Vagina (tissue), 2 donors: ENCODE measurements at places on chromosomes 5 and 9.

DNA sequence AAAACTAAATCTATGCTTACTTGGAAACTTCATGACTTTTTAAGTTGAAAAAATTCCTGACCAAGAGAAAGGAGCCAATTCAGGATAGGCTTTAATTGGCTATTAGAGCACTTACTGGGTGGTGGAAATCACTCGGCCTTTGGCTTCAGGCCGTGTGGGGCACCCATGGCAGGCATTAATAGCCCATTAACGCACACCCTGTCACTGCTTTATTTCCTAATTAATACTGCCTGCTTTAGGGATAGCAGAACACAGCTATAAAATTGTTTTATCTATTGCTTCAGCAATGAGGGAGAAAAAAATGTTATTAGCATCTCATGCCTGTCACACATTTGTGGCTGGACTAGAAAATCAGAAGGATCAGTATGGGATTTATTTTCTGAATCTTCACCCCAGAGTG lies 58.1 kb downstream of the PSAT1 start:
- no peaks in the 10 kb centered on the region for H3K36me3 ChIP-seq
- no peaks in the 10 kb centered on the region for H3K27me3 ChIP-seq
- H3K4me3 ChIP-seq, result no peak overlapping the region
- no peak for DNase-seq
- no peaks in the 10 kb centered on the region for H3K4me1 ChIP-seq
- no peak overlapping the region for H3K27ac ChIP-seq

DNA sequence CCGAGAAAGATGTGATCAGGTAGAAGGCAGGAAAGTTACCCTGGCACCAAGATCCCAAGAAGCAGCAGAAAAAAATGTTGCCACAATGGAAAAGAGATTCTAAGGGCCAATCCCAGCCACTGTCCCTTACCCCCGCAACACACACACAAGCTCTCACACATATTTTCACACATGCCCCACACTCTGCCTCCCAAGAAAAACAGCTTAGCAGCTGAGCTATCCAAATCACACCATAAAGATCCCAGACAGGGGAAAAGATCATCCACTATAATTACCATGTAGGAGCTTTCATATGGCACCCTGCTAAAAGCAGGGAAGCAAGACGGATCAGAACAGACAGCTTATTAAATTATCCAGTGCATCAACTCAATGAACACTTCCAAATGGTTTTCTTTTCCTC lies 143.4 kb downstream of the FAM114A2 start:
- H3K4me1 ChIP-seq, result no peaks in the 10 kb centered on the region
- H3K36me3 ChIP-seq, result no peaks in the 10 kb centered on the region
- H3K27ac ChIP-seq, result no peak overlapping the region

DNA sequence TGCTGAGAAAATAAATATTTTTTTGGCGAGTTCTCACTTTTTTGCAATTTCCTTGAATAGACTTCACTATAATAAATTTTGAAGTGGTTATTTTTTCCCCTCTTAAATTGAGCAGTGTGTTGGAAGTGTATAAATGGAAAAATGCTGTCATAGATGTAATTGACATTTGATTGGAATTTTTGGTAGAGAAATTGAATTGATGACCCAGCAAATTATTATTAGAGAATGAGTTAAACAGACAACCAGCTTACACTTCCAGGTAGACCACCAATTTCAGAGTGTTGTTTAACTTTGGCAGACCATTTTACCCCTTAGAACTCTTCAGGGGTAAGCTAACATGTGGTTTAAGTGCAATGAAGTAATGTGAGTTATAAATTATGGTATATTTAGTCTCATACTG lies 1.9 kb downstream of the FAF2 start:
- H3K4me3 ChIP-seq, result no peak overlapping the region
- no peaks in the 10 kb centered on the region for H3K36me3 ChIP-seq
- no peak for DNase-seq

- no peak overlapping the region for H3K4me3 ChIP-seq
- no peak for DNase-seq
These were observed 30.3 kb upstream of the TEK start for GRCh38 chr9:27078685-27079084.

DNA sequence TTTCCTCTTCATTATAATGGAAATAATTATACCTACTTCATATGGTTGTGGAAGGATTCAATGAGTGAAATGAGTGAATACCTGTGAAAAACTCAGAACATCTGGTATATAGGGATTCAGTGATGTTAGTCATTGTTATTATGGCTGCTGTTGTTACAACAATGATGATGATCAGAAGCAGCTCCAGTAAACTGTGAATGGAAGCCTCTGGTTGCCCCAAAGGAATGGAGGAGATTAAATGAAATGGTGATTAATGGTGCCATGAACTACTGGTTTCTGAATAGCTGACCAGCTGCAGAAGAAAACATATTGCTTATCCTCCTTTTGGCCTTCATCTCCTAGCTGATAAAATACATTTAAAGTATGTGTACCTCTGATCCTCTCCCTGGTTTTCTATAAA lies 372.0 kb downstream of the ARHGEF28 start:
- H3K36me3 ChIP-seq, result no peaks in the 10 kb centered on the region
- no peaks in the 10 kb centered on the region for H3K27me3 ChIP-seq
- no peak for DNase-seq
- H3K4me3 ChIP-seq, result no peak overlapping the region
- no peaks in the 10 kb centered on the region for H3K4me1 ChIP-seq

GRCh38 chr5:4405614-4406219 lies 734.4 kb upstream of the ADAMTS16 start:
- H3K27ac ChIP-seq, result no peak overlapping the region
- no peaks in the 10 kb centered on the region for H3K36me3 ChIP-seq
- no peaks in the 10 kb centered on the region for H3K4me1 ChIP-seq
- no peaks in the 10 kb centered on the region for H3K27me3 ChIP-seq
- no peak for DNase-seq
- no peak overlapping the region for H3K4me3 ChIP-seq

- peaks cover 18% of the 10 kb centered on the region for H3K4me1 ChIP-seq
- DNase-seq, result no peak
- no peaks in the 10 kb centered on the region for H3K27me3 ChIP-seq
- no peaks in the 10 kb centered on the region for H3K36me3 ChIP-seq
These were observed 597.9 kb upstream of the SGCD start for GRCh38 chr5:155728857-155729683.

DNA sequence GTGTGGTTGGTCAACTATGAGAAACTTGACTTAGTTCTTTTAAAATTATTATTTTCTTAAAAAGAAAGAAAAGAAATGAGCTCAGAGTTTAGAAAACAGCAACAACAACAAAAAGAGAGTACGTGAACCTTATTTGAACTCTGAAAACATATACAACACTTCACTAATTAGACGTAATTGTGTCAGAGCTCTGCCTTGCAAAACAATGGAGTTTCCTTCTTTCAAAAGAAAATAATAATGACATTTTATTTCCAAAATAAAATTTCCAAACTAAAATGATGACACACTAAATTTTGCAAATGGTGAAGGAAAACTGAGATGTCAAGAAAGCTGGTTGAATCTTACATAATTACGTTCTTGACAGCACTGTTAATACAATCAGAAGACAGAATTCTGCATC lies 15.4 kb downstream of the ROR2 start:
- no peak for DNase-seq
- no peak overlapping the region for H3K27ac ChIP-seq
- H3K36me3 ChIP-seq, result no peaks in the 10 kb centered on the region
- H3K27me3 ChIP-seq, result no peaks in the 10 kb centered on the region
- no peak overlapping the region for H3K4me3 ChIP-seq
- H3K4me1 ChIP-seq, result peaks cover 5% of the 10 kb centered on the region

DNA sequence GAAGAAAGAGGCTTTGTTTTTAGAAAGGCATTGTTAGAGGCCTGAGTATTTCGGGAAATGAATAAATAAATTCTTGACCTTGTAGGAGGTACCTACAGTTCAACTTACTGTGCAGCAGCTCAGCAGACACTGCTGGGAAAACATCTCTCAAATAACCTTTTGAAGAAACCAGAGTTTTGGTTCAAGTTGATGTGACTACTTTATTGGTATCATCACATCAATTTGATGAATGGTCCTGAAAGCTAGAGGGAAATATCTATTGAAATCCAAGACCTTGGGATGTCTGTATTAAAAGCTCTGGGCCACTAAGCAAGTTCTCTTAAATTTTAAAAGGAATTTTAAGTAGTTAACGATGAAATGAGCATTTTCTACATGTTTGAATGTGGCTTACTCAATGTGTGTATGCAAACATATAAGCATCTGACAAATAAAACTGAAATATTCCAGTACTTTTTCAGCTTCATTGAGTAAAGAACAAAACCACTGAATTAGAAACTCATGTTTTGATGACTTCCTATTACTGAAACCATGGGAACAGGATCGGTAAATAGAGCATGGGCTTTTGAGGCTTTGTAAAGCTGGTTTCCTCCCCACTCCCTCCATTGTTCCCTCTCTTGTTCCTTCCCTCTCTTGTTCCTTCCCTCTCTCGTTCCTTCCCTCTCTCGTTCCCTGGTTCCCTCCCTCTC lies 36.7 kb downstream of the SLC27A6 start:
- H3K27me3 ChIP-seq, result no peaks in the 10 kb centered on the region
- no peak overlapping the region for H3K27ac ChIP-seq
- DNase-seq, result no peak
- H3K4me3 ChIP-seq, result no peak overlapping the region
- H3K36me3 ChIP-seq, result no peaks in the 10 kb centered on the region

DNA sequence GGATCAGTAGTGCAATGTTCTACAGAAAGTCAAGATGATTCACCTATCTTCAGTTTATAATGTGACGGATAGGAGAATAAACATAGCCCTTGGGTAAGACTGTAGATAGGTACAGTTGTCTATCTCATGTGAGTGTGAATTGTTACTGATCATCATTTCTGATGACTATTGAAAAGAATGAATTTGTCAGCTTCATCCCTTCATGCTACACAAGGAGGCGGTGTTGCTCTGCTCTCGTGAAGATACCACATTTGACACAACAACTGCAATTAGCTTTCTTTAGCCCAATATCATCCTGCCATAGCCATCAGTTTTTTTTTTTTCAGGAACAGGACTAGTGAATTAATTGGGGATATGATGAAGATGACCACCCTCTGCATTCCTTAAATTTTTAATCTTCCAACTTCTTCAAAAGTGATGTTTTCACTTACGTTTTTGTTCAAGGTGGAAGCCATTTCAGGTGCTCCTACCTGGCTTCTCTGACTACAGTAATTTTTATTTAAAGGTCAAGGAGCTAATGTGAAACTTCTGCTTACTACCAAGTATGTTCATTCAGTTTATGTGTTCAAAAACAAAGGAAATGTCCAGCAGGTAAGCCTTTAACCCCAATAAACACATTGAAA lies 152.9 kb upstream of the MOCS2 start:
- no peak overlapping the region for H3K4me3 ChIP-seq
- peaks cover 1% of the 10 kb centered on the region for H3K4me1 ChIP-seq
- H3K36me3 ChIP-seq, result no peaks in the 10 kb centered on the region
- H3K27me3 ChIP-seq, result no peaks in the 10 kb centered on the region
- no peak overlapping the region for H3K27ac ChIP-seq

DNA sequence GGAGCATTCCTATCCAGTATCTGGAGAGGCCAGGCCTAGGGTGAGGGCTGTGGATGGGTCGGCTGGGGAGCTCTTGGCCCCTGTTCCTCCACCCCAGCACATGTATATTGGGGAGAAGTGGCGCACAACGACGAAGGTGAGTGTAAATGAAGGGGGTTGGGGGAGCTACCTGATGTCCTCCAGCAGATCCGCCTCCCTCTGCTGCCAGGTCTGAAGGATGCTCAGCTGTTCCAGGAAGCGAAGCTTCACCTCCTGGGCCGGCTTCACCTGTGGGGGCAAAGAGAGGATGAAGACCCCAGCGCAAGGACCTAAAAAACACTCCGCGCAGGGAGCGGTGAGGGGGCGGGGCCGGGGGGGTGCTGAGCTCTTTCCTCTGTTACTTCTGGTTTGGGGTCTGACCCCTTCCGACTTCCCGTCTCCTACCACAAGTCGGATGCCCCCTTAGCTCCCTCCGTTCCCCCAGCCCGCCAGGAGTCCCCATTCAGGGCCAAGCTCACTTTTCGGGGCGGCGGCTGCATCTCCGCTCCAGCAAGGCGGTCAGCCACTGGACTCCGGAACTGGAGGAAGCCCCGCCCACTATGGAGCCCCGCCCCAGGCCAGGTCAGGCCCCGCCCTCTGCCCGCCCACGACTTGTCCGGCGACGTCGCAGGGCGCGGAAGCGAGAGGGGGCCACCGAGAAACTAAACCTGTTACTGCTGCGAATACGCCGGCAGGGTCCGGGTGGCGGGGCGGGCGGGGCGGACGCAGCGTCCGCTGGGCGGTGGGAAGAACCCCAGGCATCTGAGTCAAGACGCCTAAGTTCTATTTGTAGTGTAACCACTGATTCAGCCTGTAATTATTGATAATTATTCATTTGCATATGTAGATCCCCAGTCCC lies at the start of gene FCHSD1:
Gene FCHSD1, minus strand, starts transcription at position 568 of the 877 bp plus-strand sequence. Its CDS starts 50 bp downstream, at position 518.
- H3K27me3 ChIP-seq, result no peaks in the 10 kb centered on the region
- peaks cover 20% of the 10 kb centered on the region for H3K4me1 ChIP-seq
- H3K36me3 ChIP-seq, result no peaks in the 10 kb centered on the region
- peak within 1 kb of the TSS; percentile 68 for H3K27ac ChIP-seq

DNA sequence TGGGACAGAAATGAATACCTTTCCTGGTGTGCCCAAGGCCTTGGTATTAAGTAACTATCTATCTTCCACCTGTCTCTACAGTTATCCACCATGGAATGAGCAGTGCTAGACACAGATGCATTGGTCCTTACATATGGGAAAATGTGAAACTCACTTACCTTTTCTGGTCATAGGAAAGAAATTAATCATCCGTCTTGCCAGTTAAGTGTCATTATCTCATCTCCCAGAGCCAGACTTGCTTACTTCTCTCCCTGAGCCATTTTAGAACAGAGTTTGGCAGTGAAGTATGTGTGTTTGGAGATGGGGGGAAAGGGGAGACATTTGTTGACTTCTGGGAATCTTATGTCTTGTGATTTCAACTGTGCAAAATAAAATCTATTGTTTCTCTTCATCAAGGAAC lies 1211.0 kb upstream of the CDH6 start:
- H3K27me3 ChIP-seq, result no peaks in the 10 kb centered on the region
- H3K4me1 ChIP-seq, result no peaks in the 10 kb centered on the region
- no peak overlapping the region for H3K27ac ChIP-seq
- no peak overlapping the region for H3K4me3 ChIP-seq

DNA sequence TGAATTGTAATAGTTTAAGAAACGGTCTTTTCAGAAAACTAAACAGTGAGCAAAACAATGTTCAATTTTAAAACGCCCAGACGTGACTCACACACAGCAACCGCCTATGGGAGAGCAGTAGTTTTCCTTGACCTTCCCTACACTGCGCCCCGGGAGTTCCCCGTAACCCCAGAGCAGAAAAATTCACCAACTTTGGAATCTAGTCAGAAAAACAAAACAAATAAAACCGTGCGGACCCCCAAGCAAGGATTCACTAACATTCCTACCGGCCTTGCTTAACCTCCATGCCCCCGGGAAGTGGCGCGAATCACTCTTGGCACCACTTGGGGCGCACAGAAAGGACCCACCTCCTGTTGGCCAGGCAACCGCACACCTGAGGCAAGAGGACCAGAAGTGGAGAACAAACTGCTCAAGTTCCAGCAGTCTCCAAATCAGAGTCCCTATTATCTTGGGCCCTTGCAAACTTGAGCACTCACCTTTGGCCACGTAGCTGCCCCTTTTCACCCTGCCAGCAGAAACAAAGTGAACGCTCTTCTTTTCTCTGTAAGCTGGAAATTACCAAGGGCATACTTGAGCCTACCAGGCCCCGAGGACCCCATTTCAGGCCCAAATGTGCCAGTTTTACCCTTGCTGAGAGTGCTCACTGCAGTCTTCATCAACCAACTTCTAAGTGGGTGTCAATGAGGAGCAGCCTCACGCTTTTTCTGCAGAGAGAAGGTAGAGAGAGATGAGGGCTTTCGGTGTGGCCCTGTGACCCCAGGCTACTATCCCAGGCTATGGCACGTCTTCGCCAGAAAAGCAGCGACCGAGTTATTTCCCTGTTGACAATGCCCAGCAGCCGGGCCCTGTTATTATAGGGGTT lies 189.7 kb downstream of the MEF2C start:
- no peak overlapping the region for H3K27ac ChIP-seq
- H3K36me3 ChIP-seq, result no peaks in the 10 kb centered on the region
- peaks cover 22% of the 10 kb centered on the region for H3K27me3 ChIP-seq
